ENCODE measurements at places on chromosomes 16 and 17.

GRCh38 chr17:31453896-31454295 is 62.4 kb downstream of the RAB11FIP4 start:
- H3K36me3 ChIP-seq, result no peaks in the 10 kb centered on the region
- DNase-seq, result no peak
- H3K4me1 ChIP-seq, result no peaks in the 10 kb centered on the region
- H3K4me3 ChIP-seq, result no peak overlapping the region
- H3K27ac ChIP-seq, result no peak overlapping the region

DNA sequence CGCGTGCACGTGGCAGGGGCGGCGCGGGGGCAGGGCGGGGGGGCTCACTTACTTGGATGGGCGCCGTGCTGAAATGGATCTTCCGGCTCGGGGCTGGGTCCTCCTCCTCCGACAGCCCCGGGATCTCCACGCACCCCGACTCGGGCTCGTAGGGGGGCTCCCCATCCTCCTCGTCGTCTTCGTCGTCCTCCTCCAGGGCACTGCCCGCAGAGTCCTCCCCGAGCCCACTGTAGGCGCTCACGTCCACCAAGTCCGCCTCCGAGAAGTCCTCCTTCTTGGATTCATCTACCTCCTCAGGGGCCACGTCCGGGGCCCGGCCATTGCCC is 1.4 kb downstream of the PPP1R9B start:
- peaks cover 9% of the 10 kb centered on the region for H3K36me3 ChIP-seq
- H3K27ac ChIP-seq, result peak overlapping the region; percentile 72
- peaks cover 39% of the 10 kb centered on the region for H3K4me1 ChIP-seq
- no peak for DNase-seq
- H3K27me3 ChIP-seq, result no peaks in the 10 kb centered on the region
- H3K4me3 ChIP-seq, result peak overlapping the region; percentile 71

DNA sequence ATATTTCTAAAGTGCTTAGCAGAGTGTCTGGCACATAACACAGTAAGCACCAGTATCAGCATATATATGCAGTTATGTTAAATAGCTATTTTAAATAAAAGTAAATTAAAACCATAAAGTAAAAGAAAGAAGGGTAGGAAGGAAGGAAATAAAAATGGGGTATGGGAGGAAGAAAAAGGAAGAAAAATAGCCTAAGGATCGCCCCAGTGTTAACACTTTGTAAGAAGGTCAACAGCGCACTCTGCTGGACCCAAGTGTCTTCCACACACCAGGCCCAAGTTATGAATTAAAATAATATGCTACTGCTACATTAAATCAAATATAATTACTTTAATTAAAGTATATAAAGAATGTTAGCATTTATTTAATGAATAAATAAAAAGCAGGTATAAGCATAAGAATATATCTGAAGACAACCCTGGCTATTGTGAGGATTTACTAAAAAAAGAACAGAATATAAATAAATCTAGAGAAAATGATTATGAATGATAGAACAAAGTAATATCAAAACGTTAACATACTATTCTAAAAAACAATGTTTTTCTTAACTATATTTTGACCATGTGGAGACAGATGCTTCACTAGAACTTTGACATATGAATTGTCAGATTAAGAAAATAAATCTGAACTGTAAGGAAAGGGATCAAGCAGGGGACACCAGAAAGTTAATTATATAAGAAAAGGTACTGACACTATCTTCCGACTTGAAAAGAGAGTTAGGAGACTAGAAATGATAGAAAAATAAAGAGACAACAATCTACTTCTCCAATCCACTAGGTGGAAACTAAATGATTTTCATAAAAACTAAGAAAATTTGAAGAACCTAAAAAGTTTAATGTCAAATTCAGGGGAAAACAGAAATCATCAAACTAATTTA is 25.9 kb downstream of the BRIP1 start:
- no peak overlapping the region for H3K27ac ChIP-seq
- peak; percentile 46 for DNase-seq
- H3K27me3 ChIP-seq, result no peaks in the 10 kb centered on the region
- H3K4me3 ChIP-seq, result no peak overlapping the region
- H3K4me1 ChIP-seq, result peaks cover 9% of the 10 kb centered on the region

GRCh38 chr17:64007838-64008282 is 9.7 kb downstream of the PRR29 start:
- no peaks in the 10 kb centered on the region for H3K27me3 ChIP-seq
- DNase-seq, result no peak
- H3K4me1 ChIP-seq, result peaks cover 6% of the 10 kb centered on the region
- H3K4me3 ChIP-seq, result no peak overlapping the region

DNA sequence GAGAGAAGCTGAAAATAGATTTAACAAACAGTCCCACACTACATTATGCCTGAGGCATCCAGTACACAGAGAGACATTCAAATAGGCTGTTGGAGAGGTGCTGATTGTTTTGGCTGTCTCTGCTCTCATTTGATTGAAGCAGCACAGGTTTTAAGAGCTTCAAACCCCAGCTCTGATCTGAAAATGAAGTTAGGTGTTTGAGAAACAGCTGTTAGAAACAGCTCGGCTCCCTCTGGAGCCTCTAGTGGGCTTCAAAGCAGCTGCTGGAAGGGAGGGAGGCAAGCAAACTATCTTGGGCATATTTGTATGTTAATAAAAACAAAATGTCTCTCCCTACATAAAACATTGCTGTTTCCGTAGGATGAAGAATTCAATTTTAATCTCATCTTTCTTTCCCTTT is 607.3 kb upstream of the GOT2 start:
- DNase-seq, result no peak
- no peaks in the 10 kb centered on the region for H3K36me3 ChIP-seq
- no peak overlapping the region for H3K27ac ChIP-seq
- H3K27me3 ChIP-seq, result no peaks in the 10 kb centered on the region
- no peaks in the 10 kb centered on the region for H3K4me1 ChIP-seq

- H3K27ac ChIP-seq, result peak overlapping the region; percentile 99
- no peaks in the 10 kb centered on the region for H3K36me3 ChIP-seq
- DNase-seq, result no peak
- H3K4me3 ChIP-seq, result no peak overlapping the region
Measured at GRCh38 chr16:56999409-57000270, 10.3 kb downstream of the NLRC5 start.

GRCh38 chr17:71409712-71410111 is 711.1 kb upstream of the SOX9 start:
- DNase-seq, result peak; percentile 90
- H3K4me1 ChIP-seq, result peaks cover 21% of the 10 kb centered on the region
- H3K27me3 ChIP-seq, result no peaks in the 10 kb centered on the region
- H3K27ac ChIP-seq, result peak overlapping the region; percentile 2

DNA sequence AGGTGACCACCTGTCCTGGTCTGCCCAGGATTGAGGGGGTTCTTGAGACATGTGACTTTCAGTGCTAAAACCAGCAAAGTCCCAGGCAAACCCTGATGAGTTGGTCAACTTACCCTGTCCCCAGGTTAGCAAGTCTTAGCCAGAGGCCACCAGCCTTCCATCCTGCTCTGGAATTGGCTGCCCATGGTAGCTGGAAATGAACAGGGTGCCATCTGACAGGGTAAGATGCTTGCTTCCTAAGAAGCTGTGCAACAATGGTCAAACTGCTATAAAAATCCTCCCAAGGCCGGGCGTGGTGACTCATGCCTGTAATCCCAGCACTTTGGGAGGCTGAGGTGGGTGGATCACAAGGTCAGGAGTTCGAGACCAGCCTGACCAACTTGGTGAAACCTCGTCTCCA is 22.8 kb upstream of the MTMR4 start:
- H3K36me3 ChIP-seq, result no peaks in the 10 kb centered on the region
- H3K27me3 ChIP-seq, result peaks cover 18% of the 10 kb centered on the region
- no peak overlapping the region for H3K27ac ChIP-seq
- peaks cover 16% of the 10 kb centered on the region for H3K4me1 ChIP-seq
- no peak for DNase-seq
- H3K4me3 ChIP-seq, result no peak overlapping the region

DNA sequence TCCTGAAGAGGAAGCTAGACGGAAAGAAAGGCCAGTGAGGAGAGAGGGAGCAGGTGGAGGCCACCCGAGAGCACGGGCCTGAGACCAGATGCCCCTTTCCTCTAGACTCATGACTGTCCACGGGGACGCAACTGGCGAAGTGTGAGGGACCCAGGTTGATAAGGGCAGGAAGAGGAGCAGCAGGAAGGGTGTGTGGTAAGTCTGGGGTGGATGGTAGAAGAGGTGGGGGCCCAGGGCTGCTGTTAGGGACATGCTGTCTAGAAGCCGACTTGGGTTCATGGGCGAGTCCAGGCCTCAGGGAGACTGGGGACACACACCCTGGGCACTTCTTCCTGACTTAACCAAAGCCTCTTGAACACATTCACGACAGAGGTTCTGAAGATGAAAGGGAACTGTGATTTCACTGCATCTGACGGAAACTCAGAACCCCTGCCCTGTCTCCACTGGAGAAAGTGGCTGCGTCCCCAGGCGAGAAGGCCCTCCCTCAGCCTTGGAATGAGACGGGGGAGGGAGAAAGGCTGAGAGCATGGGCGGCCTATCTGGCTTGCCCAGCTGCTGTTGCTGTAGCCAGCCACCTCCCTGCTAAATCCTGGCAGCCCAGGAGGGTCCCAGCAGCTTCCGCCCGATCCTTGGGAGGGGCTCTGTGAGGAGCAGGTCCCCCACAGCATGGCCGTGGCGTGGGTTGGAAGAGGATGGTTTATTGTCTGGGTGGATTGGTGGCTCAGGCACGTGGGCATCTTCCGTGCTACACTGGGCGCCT is 6.0 kb downstream of the HIC1 start:
- no peaks in the 10 kb centered on the region for H3K27me3 ChIP-seq
- no peak overlapping the region for H3K4me3 ChIP-seq
- DNase-seq, result no peak
- H3K36me3 ChIP-seq, result peaks cover 9% of the 10 kb centered on the region

- H3K36me3 ChIP-seq, result no peaks in the 10 kb centered on the region
- no peaks in the 10 kb centered on the region for H3K27me3 ChIP-seq
- H3K4me3 ChIP-seq, result no peak overlapping the region
- H3K27ac ChIP-seq, result no peak overlapping the region
- DNase-seq, result no peak
Measured at GRCh38 chr17:19703828-19704613, 12.4 kb downstream of the SLC47A2 start.

DNA sequence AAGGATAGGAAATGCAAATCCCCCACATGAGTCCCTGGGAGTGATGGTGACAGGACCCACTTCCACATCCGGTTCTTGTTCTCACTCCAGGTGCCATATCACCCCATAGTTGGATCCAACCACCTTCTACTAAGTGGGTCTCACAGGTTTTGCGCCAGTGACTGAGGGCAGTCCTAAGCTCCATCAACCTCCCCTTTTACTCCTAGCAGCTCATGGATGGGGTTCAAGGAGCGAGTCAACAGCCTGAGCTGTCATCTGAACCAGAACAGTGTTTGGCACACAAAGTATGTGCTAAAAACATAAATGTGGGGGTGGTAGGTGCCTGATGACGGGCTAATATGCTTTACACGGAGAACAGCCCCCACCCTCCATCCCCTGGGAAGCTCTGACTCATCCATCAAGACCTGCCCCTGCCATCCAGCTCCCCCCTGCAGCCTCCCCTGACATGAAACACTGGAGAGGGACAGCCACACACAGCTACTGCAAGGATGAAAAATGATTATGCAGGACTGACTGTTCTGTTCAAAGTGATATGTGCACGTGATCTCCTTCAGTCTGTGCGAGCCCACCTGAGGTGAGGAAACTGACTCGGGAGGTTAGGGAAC is 143.2 kb upstream of the CDH5 start:
- H3K36me3 ChIP-seq, result no peaks in the 10 kb centered on the region
- peaks cover 15% of the 10 kb centered on the region for H3K4me1 ChIP-seq
- peaks cover 7% of the 10 kb centered on the region for H3K27me3 ChIP-seq
- peak; percentile 61 for DNase-seq
- H3K27ac ChIP-seq, result no peak overlapping the region

DNA sequence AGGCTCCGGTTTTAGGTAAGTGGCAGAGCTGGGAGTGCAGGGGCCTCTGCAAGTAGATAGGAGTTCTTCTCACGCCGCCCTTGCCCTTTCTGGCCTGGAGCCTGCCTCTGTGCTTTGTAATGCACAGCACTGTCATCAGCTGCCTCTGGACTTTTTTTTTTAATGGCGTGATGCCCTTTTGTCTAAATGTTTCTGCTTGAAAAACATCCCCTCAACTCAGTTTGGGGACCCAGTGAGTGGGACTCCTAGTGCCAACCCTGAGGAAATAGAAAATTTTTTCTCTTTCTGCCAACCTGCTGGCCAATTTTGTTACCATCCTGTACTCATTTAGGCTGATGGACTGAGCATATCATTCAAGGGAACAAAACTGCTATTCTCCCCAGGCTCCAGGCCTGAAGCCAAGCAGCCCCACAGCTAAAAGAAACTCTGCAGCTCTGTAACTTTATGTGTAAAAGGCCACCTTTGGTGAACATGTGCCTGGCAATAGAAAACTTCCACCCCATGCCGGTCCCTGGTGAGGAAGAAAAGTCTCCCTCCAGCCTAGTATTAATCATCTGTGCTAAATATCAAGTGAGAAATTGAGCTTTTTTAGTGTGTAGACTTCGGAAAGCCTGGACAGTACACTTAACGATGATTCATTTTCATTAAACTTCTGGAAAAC is 22.5 kb downstream of the SLC6A2 start:
- H3K4me1 ChIP-seq, result no peaks in the 10 kb centered on the region
- no peaks in the 10 kb centered on the region for H3K36me3 ChIP-seq
- peaks cover 4% of the 10 kb centered on the region for H3K27me3 ChIP-seq
- H3K4me3 ChIP-seq, result no peak overlapping the region
- no peak overlapping the region for H3K27ac ChIP-seq

DNA sequence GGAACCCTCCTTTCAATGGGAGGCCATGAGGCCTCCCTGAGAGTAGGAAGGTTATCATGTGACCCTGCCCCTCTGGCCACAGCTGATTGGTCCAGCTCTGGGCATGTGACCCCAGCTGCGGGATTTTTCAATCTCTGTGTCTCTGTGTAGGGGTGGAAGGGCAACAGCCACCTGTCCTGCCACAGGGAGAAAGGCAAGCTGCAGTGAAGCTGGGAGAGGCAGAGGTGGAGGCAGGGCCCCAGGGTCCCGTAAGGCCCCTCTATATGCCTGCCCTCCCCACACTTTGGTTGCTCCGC is 10.9 kb downstream of the DNAAF8 start:
- DNase-seq, result no peak
- H3K4me3 ChIP-seq, result no peak overlapping the region
- no peak overlapping the region for H3K27ac ChIP-seq
- H3K36me3 ChIP-seq, result no peaks in the 10 kb centered on the region
- no peaks in the 10 kb centered on the region for H3K4me1 ChIP-seq
- no peaks in the 10 kb centered on the region for H3K27me3 ChIP-seq

GRCh38 chr17:39194985-39195524 is 2.4 kb downstream of the CACNB1 start:
- peaks cover 23% of the 10 kb centered on the region for H3K4me1 ChIP-seq
- H3K27ac ChIP-seq, result no peak overlapping the region
- DNase-seq, result no peak
- no peaks in the 10 kb centered on the region for H3K27me3 ChIP-seq

- H3K36me3 ChIP-seq, result no peaks in the 10 kb centered on the region
- H3K4me3 ChIP-seq, result no peak overlapping the region
- H3K4me1 ChIP-seq, result peaks cover 2% of the 10 kb centered on the region
- no peak for DNase-seq
- H3K27me3 ChIP-seq, result no peaks in the 10 kb centered on the region
- no peak overlapping the region for H3K27ac ChIP-seq
Measured at GRCh38 chr16:54628796-54629625, 301.7 kb upstream of the IRX5 start.
